Stromal cell of bone marrow (primary cell): ENCODE measurements at places on chromosomes 16 and 17.
A peak's percentile ranks its signal among the peaks of the same experiment; 100 is the strongest.

GRCh38 chr17:38877130-38877851, 7.4 kb downstream of the LASP1 start:
- no peak for DNase-seq

GRCh38 chr16:78487471-78487870, 388.0 kb downstream of the WWOX start:
- DNase-seq, result no peak

DNA sequence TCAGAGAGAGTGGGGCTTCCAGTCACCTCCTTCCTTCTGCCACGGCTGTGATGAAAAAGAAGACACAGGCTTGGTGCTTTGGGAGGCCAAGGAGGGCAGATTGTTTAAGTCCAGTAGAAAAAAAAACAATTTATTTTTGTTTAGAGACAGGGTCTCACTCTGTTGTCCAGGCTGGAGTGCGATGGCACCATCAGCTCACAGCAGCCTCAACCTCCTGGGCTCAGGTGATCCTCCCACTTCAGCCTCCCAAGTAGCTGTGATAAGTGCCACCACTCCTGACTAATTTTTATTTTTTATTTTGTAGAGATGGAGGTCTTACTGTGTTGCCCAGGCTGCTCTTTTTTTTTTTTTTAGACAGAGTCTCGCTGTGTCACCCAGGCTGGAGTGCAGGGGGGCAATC, 2.7 kb upstream of the MVD start:
- no peak for DNase-seq

DNA sequence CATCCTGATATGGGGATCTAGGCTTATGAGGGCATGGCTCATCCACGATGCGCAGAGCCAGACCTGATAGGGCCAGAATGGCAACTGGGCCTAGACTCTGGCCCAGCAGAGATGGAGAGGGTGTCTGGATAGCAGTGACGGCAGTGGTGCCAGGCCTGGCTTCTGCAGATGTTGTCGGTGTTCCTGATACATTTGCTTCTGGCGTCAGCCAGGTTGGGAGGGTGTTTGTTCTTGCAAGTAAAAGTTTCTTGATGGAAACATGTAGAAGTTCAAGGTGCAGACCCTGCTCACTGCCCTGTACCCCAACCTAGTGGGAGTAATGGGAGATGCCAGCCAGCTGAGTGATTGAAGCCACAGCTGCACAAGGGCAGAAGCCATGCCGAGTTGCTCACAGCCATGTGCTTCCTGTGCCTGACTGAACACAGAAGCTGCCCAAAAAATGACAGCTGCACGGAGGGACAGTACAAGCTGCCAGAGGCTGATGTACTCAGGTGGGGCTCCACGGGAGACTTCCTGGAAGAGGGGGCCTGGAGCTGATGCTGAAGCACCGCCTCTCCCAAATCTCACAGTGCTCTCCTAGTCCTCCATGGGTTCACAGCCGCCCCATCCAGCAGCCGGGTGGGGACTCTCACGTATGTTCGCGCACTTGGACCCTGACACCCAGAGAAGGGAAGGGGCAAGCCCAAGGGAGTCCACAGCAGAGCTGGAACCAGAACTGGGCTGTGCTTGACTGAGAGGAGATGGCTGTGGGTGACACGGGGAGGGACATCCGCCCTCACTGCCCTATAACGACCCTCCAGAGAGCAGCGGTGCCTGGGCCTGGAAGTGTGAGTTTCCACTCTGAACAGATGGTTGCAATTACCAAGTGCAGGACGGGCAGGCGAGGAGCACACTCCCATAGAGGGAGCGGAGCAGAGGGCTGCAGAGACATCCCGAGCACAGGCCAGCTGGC, 78.7 kb downstream of the N4BP1 start:
- DNase-seq, result peak; percentile 34

DNA sequence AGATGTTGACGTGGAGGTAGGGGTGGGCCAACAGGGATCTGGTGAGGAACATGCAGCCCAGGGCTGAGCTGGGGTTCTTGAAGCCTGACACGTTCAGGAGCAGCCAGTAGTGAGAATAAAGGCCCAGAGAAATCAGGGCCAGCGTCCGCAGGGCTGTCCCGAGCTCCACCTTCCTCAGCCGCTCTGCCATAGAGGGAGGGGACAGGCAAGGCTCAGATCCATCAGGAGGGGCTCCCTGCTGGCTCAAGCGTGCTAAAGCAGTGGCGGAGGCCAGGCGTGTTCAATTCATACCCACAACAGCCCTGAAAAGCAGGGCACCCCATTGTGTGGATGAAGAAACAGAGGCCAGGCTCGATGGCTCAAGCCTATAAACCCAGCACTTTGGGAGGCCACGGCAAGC, 8.3 kb upstream of the FDXR start:
- DNase-seq, result no peak

- DNase-seq, result no peak
These were observed 240.7 kb downstream of the CDH13 start for GRCh38 chr16:82867485-82867884.

GRCh38 chr16:22016927-22017326, 9.0 kb downstream of the MOSMO start:
- DNase-seq, result no peak

DNA sequence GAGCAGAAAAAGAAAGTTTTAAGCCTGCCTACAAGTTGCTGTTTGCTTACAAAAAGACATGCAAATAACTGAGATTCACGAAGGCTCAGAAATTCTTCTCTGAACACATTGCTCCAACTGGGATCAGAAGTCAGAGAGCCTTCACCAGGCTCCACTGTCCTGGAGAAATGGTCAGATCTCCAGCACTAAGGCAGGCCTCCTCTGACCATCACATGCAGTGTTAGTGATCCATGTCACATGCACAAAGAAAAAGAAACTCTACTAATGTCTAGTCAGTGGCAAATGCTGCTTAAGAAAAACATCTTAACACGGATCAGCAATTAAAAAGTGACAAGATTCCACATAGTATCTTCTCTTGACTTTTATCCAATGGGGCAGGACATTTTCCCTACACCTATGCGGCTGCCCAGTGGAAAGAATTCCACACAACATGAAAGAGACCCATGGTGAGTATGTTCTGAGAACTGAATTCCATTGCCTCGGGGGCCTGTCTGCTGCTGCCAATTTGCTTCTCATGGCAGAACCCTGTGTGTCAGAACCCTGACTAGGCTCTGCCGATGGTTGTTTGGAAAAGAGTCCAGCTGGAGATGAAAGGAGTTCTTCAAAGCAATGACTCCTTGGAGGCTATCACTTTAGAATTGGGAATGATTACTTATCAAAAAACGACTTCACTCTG, 96.6 kb downstream of the HIC1 start:
- no peak for DNase-seq

DNA sequence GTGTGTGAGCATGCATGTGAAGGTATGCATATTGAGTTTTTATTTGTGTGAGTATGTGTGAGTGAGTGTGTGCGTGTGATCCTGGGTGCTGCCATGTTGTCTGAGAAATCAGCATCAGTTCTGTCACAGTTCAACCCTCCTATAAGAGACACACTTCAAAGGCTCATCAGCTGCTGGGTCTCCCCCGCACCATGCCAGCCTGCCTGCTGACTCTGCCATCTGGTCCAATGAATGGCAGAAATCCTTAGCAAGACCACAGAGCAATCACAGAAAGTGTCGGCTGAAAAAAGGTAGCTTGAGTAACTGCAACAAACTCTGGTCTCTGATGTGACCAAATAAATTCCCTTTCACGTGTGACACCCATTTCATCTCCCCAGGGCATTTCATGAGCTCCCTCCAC, 381.8 kb upstream of the MAF start:
- no peak for DNase-seq

DNA sequence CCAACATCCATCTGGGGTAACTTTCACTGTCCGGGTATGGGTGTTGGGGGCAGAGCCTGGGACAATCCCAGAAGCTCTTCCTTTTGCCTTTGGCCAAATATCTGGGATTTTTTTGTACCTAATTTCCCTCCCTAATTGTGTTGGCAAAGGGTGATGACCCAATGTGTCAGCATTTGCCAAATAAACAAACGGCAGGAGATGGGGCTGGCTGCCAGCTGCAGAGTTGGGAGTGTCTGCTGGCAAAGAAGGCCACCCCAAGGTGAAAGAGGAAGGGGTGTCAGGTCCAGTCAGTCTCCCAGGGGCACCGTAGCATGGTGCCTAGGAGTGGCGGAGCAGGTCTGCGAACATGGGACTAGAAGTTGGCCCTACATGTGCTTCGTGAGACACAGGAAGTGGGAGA, 73.0 kb downstream of the SLC6A2 start:
- no peak for DNase-seq

DNA sequence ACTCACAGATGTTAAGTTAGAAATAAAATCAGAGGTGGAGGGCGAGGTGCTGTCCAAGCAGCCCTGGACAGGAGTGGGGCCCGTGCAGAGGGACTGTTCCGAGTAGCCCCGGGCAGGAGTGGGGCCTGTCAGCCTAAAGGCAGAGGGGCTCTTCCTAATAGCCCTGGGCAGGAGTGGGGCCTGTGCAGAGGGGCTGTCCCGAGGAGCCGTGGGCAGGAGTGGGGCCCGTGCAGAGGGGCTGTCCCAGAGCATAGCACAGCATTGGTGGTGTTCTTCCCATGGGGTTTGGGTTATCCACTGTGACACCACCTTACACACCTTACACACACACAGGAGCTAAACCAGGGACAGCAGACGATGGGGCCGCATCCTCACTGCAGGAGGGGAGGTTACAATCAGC, 10.4 kb downstream of the CEP131 start:
- no peak for DNase-seq

DNA sequence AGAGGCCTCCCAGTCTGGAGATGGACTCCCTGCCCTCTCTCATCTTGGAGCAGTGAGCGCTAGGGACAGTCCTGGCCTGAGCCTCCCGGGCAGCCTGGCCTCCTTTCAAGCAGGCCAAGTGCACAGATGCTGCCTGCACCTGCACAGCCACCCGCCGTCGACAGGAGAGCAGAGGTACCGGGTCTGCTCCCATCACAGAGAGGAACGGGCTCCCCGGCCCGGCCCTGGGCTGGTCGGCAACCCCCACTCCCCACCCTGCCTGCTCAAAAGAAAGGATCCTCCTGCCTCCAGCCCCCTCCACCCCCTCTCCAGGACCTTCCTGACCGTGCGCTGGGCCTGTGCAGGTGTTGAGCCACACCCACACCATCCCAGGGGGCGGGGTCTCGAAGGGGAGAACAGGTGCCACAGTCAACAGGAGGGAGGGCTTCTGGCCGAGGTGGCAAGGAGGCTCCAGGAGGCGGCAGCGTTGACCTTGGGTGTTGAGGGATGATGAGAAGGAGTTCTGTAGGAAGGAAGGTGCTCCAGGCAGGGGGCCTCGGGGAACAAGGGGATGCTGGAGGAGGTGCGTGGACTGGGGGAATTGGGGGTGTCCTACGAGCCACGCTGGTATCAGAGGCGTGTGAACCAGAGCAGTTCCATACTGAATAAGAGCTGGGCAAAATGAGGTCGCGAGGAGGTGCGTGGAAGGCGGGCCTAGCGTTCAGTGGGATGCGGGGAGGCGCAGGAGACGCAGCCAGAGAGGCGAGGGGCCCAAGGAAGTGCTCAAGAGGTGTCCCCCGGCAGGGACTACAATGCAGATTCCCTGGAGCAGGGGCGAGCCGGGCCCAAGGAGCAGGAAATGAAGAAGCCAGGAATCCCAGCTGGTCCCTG, 967 bp upstream of the CDH15 start:
- DNase-seq, result no peak

- no peak for DNase-seq
These were observed 17.7 kb downstream of the BCL7C start for GRCh38 chr16:30875871-30876801.

DNA sequence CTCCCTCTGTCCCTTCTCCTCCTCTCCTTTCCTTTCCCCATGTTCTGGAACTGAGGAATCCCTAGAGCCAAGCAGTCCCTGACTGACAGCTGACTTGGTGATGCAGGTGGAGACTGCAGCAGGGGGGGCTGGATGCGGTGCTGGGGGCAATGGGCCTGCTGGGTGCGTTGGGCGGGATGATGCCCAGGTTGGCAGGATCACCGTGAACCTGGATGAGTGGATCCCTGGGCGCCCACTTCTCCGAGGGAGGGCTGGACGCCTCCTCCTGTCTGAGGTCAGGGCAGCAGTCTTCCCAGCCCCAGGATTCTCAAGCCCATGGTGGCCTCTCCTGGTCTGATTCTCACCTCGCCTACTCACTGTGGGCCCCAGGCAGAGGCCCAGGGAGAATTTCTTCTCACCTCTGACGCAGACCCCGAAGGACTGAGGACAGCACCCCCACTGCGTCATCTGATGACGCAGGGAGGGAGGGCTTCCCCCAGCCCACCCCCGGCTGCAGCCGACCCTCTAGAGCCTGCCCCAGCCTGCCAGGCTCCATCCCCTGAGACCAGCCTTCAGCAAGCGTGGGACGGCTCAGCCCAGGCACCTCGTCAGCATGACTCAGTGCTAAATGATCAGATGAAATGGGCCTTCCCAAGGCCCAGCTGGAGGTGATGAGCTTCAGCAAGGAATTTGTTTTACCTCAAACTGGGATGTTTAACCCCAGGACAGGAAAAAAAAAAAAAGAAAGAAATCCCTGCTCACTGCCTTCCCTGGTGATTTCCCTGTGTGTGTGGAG, 188.0 kb upstream of the TNRC6C start:
- peak; percentile 38 for DNase-seq

GRCh38 chr17:34683390-34683789, 104.0 kb downstream of the TMEM132E start:
- no peak for DNase-seq

DNA sequence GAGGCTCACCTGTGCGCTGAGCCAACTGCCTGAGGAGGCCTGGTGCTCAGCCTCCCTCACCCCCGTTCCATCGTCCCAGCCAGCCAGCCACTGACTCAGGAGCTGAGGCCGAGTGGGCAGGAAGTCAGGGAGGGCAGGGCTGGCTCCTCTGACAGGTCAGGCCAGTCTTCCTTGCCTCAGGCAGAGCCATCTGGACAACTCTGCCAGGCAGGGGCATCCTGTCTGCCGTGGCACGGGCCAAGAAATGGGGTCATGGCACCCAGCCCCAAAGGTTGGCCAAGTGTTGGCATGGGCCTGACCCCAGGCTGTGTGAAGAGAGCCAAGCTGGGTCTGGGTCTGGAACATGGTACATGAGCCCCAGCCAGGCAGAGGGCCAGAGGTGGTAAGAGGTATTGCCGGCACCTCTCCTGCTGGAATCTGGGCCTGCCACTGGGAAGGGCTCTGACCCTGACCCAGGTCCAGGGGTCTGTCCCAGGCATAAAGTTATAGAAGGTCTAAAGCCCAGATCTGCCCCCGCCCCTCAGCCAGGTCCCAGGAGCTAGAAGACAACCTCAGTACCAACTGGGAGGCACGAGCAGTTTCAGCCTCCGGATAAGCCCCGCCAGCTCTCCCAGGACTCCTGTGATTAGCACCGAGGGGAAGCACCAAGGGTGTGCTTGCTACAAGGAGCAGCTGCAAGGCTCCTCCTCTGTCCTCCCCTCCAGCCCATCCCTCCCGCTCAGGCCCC, 2.5 kb upstream of the VASN start:
- DNase-seq, result no peak

GRCh38 chr17:12877953-12878669, 88.8 kb downstream of the ARHGAP44 start:
- no peak for DNase-seq
